ENCODE measurements at places on chromosomes 7 and 10.
A peak's percentile ranks its signal among the peaks of the same experiment; 100 is the strongest.

DNA sequence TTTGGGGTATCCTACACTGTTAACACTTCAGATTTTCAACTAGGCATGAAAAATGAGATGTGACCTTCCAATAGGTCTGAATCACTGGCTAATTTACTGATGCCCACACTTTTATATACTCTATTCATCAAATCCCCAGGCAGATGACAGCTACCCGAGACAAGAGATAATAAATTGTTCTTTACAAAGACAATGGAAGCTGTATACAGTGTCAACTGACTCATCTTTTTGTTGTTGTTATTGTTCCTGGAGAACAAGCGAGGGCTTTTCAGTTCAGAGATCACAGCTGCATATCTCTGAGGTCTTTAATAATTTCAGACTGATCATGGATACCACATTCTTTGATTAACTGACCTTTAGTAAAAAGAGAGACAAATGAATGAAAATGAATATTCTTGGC lies 228.9 kb downstream of the SDHAF3 start:
- DNase-seq: no peak

- DNase-seq: peak; percentile 50
Observed at GRCh38 chr10:63976538-63976937, 455.3 kb downstream of the REEP3 start.

GRCh38 chr10:124992462-124993344 lies 50.8 kb downstream of the ZRANB1 start:
- peak; percentile 67 for DNase-seq

- DNase-seq: no peak
Observed at GRCh38 chr7:142602756-142603155, 146.5 kb upstream of the PRSS1 start.

DNA sequence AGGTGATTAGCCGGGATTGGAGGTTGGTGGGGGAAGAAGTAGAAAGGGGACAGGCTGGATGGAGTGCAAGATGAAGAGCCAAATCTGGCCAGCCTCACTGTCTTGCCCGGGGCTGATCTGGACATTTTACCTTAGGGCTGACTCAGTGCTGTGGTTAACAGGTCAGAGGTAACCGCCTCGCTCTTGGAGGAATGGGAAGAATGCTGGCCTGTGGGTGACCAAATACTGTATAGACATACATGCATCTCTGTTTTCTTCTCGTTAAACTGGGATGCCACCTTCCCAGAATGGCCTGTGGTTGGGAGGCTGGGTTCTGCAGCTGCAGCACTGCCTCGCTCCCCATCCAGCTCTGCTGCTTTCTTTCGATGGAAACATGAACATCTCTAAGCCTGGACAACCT lies 120.0 kb downstream of the SEC23IP start:
- no peak for DNase-seq

- peak; percentile 56 for DNase-seq
Observed at GRCh38 chr7:127667017-127667670, 15.2 kb downstream of the SND1 start.

DNA sequence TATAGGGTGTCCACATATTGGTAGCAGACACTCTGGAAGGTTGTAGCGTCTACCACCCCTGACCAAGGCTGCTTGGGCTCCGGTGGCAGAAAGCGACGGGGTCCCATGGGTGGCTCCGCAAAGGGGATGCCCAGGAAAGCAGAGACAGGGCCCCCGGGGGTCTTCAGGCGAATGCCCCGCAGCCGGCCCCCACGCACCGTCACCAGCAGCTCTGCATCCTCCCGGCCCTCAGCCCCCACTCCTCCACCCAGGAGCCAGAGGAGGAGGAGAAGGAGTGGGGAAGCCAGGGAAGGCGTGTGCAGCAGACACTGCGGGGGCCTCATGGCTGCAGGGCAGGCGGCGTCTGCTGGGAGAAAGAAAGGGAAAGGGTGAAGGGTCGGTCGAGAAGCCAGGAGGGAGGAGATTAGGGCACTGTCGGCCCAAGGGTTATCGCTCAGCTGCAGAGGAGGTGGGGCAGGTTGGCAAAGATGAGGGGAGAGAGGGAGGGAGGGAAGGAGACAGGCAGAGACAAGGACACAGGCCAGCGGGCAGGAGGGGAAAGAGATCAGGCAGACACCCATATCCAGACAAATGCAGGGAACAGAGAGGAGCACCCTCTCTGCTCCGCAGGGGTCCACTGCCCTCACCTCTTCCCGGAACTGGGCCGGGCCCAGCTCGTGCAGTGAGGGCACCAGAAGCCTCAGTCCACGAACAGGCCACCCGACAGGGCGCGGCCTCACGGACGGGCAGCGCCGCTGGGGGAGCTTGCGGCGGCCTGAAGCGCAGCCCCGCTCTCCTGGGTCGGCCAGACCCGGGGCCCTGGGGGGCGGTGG lies 1.6 kb downstream of the ACHE start:
- DNase-seq: no peak

- no peak for DNase-seq
Observed at GRCh38 chr7:24913801-24914464, 66.0 kb downstream of the OSBPL3 start.

DNA sequence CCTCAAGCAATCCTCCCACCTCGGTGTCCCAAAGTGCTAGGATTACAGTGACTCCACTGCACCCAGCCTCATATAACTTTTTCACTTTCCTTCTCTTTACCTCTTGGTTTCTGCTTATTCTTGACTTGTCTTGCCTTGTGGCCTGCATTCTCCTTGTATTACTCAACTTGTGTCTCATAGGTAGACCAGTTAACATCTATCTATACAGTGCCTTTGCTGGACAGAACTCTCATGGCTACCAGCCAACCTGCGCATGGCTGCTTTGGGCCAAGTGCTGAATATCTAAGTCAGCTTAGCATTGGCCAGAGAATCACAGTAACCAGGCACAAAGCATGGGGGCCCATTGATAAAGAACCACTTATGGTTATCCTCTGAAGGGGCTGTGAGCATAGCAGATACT lies 42.6 kb upstream of the ZNRF2 start:
- peak; percentile 16 for DNase-seq

- no peak for DNase-seq
Observed at GRCh38 chr10:101903827-101904550, 60.4 kb upstream of the KCNIP2 start.

DNA sequence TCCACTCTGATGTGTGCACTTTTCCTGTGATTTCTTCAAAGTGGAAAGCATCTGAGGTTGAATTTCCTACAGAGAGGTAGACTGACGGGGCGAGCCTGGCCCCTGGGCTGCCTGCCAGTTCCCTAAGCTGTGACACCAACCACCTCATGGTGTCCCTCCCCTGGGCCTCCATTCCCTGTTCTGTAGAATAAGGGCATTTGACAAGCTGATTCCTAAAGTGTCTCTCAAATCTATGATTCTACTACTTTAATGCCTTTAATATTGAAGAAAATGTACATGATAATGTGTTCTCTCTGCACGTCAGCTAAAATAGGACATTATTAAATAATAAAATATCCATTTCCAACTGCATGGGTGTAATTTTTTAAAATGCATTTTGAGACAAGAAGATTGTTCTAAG lies 105.1 kb downstream of the SEC61G start:
- DNase-seq: no peak

GRCh38 chr7:78206769-78207168 lies 408.2 kb downstream of the PHTF2 start:
- no peak for DNase-seq

- no peak for DNase-seq
Observed at GRCh38 chr10:22086730-22087401, 83.3 kb upstream of the DNAJC1 start.

DNA sequence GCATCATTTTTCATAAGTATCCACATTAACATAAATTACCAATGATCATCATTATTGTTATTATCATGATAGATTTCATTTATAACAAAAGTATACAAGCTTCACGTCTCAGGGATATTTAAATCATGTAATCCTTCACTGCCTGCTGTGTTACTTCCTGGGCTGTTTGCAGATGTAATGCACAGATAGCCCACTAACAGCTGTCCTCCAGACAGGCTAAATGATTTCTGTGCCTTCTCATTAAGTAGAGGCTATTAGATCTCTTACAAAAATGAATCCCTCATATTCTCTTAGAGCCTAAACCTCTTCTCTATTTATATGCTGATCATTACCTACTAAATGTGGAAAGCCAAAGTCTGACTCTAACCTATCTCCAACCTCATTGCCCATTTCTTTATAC lies 9.3 kb downstream of the PCLO start:
- no peak for DNase-seq

- no peak for DNase-seq
Observed at GRCh38 chr7:124635416-124635815, 130.2 kb downstream of the GPR37 start.

DNA sequence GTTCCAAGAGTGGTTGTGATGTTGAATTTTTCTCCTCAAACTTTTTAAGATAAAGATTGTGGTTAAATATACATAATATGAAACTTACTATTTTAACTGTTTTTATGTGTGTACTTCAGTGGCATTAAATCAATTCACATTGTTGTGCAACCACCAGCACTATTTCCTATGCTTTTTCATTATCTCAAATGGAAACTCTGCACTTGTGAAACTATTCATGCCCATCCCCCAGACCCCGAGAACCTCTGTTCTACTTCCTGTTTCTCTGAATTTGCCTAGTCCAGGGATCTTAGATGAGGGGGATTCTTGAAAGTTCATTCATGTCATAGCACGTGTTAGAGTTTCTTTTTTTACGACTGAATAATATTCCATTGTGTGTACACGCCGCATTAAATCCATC lies 67.0 kb downstream of the WDR37 start:
- DNase-seq: no peak

- DNase-seq: no peak
Observed at GRCh38 chr10:113947184-113948041, 93.0 kb downstream of the NHLRC2 start.

DNA sequence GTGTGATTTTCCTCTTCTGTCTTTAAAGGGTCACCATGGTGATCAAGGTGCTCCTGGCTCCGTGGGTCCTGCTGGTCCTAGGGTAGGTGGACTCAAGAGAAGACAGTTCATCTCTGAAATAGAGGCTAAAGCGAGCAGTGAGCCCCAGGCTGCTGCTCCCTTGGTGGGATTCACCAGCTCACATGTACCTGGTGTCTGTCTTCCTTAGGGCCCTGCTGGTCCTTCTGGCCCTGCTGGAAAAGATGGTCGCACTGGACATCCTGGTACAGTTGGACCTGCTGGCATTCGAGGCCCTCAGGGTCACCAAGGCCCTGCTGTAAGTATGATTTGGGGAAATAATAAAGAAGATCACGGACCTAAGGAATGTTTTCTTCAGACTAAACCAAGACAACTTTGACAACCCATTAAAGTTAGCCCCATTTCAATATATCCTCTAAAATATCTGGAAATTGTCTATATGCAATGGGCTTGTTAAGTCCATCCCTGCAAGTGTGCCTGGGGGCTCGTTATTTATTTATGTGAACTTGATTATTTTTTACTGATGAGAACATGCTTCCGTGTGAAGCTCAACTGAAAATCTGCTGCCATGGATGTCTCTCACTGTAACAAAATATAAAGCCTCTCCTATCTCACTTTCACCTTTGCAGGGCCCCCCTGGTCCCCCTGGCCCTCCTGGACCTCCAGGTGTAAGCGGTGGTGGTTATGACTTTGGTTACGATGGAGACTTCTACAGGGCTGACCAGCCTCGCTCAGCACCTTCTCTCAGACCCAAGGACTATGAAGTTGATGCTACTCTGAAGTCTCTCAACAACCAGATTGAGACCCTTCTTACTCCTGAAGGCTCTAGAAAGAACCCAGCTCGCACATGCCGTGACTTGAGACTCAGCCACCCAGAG lies 32.5 kb downstream of the COL1A2 start:
- DNase-seq: no peak

DNA sequence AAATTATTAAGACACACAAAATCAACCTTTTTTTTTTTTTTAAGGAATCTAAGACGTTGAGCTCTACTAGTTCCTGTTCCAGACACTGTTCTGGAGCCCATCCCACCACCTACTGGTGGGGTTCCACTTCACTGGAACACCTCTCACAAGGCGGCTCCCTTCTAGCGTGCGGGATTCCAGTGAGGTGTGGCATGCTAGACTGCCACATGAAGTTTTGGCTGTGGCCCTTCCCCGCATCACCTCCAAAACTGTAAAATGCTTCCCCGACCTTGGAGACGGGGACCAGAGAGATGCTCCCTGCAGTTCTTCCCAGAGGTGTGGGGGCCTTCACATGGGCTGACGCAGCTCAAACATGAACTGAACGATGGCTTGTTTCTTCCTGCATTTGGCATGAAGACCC lies 12.6 kb downstream of the FAM53B start:
- DNase-seq: no peak

DNA sequence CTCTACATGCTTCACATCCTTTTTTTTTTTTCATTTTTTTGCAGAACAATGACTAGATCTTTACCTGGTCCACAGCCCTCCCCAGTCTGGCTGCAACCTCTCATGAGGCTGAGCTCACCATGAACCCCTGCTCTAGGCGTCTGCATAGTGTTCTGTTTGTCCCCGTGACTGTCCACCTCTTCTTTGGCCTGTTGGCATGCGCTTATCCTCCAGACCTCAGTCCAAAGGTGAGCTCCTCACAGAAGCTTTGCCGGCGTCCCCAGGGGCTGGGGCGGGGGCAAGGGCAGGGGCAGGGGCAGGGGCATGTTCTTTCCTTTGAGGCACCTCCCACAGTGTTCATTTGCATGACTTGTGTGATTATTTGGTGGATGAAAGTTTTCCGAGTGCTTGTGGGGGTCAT lies 218.4 kb upstream of the ZNF32 start:
- DNase-seq: no peak

DNA sequence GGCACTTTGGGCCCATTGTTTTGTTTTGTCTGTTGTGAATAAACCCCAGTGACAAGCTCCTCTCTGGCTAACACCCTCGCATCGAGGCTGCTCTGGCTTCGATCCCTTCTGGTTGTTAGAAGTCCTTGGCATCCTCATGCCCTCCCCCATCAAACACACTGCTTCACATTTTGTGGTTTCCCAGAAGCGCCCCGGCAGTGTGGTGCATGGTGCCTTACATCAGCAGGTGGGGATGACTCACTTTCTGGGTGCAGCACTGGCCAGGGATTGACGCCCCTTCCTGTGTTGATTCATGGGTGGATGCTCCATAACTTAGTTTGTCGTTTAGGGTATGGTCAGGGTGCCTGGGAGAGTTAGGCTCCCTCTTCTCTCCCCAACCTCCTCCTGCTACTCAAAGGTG lies 51.4 kb downstream of the PLPP4 start:
- DNase-seq: peak; percentile 93

GRCh38 chr10:78779339-78779955 lies 289.3 kb upstream of the ZMIZ1 start:
- peak; percentile 90 for DNase-seq

GRCh38 chr7:149432121-149432691 lies 28.7 kb downstream of the ZNF777 start:
- DNase-seq: no peak

Measured in ACHN (cell line).